ENCODE measurements at places on chromosomes 2 and 18.
A peak's percentile ranks its signal among the peaks of the same experiment; 100 is the strongest.

DNA sequence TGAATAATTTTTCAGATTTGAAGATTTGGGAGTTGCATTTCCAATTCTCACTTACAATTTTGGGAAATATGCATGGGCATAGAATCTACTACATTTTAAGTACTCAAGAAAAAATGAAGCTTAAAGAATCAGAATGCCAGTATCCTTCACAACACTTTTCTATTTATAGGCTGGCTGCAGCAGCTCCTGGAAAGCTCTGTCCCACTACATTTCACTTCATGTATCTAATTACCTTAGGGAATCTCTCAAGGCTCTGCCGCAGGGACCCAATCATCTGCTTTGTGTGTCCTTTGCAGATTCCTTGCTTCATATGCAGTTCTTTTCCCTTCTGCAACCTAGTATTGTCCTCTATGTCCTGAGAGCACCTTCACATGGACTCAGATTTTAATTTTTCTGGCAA is 102.9 kb downstream of the NUP35 start:
- DNase-seq, result no peak

GRCh38 chr18:27473318-27473717 is 288.2 kb upstream of the CHST9 start:
- DNase-seq, result no peak

GRCh38 chr2:102620332-102620731 is 979 bp downstream of the SLC9A2 start:
- no peak for DNase-seq

GRCh38 chr2:62099523-62100175 is 96.3 kb upstream of the B3GNT2 start:
- no peak for DNase-seq

DNA sequence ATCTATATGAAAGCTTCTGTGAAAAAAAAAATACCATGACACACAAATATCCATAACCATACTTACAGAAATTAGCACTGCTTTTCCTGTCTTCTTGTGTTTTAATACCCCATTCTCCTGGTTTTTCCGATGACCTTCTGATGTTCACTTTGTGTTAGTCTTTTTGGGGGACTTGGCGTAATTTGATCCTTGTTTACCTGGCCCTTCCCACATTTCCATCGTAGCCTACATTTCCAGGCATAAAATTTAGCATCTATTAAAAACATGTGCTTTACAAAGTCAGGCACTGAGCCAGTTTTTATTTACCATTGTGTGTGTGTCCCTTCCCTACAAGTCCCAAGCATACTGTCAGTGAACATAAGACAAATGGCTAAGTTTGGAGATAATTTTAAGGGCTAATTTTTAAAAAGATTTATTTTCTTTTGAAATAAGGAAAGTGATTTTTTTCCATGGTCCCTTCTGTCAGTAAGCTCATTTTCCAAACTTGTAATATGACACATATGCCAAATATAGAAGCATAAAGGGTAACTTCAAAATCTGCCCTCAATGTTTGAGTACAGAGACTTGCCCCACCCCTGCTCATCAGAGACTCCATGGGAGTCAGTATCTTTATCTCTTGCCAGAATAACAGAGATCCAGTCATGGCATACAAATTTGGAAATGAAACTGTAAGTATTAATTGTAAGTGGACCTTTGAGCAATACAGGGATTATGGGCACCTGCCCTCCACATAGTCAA is 27.3 kb downstream of the SESTD1 start:
- DNase-seq, result no peak

DNA sequence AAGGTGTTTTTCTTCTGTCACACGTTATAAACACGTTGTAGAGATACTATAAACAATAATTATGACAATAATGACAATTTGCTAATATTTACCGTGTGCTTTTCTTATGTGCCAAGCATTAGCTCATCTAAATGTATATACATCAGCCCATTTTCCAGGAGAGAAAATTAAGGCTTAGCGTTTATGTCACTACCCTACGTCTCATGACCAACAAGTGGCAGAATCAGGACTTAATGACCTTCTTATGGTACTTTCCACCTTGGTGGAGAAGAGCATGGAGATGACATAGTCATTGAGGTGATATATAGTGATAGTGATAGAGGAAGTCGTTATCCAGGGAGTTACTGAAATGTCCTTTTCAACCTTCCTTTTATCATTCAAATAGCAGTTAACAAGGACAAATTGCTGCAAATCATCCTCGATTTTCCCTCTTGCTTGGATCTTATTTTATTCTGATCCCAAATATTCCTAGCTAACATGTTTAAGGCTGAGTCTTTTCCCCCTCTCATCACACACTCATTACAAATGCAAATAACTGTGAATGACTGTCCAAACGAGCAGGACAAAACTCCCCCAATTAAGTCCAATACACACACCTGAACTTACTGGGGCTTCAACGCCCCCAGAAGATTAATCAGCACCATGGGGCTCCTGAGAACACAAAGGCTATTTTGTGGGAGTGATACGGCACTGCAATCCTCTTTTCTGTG is 27.3 kb downstream of the SPRED2 start:
- no peak for DNase-seq

DNA sequence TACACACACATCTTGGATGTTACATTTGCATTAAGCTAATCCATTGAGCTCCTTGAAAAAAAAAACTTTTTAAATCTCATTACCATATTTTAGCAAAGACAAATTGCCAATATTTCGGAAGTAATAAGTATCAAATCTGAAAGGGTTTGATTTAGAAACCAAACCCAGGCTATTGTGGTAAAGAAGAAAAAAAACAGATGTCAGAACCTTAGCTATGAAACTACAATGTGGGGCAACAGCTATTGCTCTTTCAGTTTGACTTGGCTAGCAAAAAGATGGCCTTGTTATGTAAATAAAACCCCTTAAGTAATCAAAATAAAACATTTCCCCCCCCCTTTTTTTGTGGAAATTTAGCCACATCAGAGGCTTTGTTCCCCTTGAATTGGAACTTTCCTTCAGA is 41.2 kb upstream of the REG3A start:
- DNase-seq, result no peak

- peak; percentile 85 for DNase-seq
Measured at GRCh38 chr2:218896501-218897393, 16.1 kb downstream of the WNT10A start.

DNA sequence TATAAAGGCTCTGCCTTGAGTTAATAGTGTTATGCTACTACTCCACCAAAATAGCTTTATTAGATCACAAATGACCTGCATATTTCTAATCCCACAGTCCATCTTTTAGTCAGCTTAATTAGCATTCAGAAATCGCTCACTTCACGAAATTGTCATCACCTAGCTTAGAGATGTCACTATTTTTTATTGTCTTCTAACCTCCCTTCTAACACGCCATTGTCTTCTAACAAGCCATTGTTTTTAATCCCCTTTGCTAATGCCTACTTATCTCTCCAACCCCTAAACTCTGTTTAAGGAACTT is 97.1 kb downstream of the EPB41L5 start:
- DNase-seq, result no peak

DNA sequence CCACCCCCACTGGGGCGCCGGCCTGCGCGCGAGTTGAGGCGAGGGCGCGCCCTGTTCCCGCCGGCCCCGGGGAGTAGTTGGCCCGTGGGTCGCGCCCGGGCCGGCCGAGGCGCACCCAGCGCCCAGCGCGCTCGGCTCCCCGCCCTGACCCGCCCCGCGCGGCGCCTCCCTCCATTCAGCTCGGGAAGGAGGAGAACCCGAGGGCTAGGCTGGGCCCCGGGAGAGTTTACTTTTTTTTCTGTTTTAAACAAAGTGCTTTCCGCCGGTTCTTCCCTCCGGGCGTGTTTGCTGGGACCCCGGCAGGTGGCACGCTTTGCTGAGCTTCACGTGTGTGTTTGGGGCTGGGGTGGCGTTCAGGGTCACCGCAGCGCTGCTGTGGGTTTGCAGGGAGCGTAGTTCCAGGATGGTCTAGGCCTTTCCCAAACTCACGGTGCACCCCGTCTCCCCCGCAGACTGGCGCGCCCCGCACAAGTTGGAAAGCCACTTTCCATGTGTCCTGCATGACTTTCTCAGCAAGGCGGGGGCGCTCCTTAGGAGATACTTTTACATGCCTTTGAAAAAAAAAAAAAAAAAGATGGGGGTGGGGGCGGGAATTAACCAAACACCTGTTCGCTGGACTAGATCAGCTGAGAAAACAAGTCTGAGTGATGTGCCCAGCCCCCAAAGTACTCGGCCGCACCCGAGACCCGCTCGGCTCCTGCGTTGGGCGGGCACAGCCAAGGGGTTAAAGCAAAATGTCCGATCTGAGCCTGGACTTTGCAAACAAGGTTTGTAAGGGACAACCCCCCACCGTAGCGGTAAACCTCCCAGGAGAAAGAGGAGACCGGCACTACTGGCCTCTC is 825 bp downstream of the ITGA6 start:
- peak; percentile 40 for DNase-seq

GRCh38 chr2:221166292-221166691 is 405.8 kb downstream of the EPHA4 start:
- no peak for DNase-seq

DNA sequence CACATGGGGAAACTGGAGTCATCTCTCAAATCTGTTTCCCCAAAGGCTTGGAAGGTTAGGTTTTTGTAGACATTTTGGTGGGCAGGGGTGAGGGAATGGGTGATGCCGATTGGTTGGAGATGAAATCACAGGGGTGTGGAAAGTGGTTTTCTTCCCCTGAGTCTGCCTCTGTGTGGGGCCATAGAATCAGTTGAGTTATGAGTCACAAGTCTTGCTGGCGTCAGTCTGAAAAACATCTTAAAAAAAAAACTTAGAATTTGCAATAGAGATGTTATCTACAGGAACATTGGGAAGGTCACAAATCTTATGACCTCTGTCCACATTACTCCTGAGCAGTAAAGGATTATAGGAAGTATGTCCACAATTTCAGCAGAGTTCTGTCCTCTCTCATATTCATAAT is 314.6 kb downstream of the CNTNAP5 start:
- DNase-seq, result no peak

GRCh38 chr2:96895746-96896651 is 26.1 kb upstream of the SEMA4C start:
- no peak for DNase-seq

Data from activated T-helper 9 cell treated with anti-CD3 and anti-CD28 coated beads, Interleukin-2, amount 50 U/mL, for 16 hours (primary cell).